Activated CD8-positive, alpha-beta T cell treated with anti-CD3 and anti-CD28 coated beads, Interleukin-2, amount 10 ng/mL, durations not matched to agents 7 days and 5 days (primary cell): ENCODE measurements at places on chromosomes 11 and 22.

- no peak for DNase-seq
Measured at GRCh38 chr11:102783016-102783415, 2.6 kb upstream of the MMP10 start.

DNA sequence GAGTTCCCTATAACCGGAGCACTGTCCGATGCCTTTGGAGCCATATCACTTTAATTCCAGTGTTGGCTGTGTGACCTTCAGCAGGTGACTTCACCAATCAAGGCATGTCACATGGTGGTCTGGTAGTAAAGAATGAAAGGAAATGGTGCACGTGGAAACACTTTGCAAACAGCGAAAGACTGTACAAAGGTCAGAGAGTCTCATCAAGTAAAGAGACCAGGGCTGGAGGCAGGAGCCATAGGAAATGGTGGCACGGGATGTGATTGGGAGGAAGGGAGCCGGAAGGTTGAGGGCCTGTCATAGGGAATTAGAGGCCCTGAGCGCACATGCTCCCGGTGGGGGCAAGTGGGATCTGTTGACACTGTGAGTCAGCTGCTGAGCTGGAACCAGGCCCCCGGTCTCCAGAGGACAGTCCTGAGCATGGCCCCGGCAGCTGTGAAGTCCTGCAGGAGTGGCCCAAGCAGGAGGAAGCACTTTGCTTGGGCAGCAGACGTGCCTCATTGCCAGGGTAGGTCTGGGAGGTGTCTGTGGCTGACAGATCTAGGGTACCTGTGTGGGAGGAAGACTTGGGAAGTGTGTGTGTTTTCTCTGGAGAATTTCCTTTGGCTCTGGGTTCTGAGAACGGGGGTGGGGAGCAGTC is 2.0 kb downstream of the DAGLA start:
- no peak for DNase-seq

DNA sequence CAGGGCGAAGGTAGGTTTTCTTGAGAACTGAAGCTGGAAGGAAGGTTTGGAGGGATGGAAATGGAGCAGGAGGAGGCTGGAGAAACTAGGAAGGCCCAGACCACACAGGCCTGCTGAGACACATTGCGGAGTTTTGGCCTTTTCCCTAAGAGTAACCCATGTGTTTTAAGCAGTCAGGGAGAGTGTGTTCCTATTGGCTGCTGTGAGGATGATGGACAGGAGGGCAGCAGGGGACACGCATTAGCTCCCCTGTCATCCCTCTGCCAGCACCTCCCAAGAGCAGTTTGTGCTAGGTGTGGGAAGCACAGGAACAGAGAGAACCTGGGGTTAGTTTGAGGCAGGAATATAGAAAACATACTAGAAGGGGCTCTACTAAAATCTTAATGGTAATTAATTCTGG is 842.1 kb downstream of the TBC1D22A start:
- DNase-seq: no peak

- peak; percentile 12 for DNase-seq
Measured at GRCh38 chr11:69339983-69340565, 46.1 kb downstream of the MYEOV start.

- no peak for DNase-seq
Measured at GRCh38 chr11:105740164-105740903, 130.5 kb downstream of the GRIA4 start.

DNA sequence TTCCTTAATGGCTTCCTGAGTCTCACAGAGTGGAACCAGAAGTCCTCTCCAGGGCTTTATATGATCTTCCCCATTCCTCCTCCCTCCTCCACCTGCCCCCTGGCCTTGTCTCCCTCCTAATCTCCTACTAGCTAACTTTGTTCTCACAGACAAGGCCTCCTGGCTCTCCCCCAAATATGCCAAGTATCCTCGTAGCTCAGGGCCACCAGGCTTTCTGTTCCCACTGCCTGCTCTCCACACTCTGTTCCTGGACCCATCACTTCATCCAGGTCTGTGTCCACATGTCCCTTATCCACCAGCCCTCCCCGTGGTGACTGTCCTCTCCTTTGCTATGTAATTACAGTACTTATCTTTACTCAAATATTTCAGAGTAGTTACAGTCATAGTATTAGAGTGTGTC is 23.2 kb upstream of the LMO1 start:
- DNase-seq: no peak

DNA sequence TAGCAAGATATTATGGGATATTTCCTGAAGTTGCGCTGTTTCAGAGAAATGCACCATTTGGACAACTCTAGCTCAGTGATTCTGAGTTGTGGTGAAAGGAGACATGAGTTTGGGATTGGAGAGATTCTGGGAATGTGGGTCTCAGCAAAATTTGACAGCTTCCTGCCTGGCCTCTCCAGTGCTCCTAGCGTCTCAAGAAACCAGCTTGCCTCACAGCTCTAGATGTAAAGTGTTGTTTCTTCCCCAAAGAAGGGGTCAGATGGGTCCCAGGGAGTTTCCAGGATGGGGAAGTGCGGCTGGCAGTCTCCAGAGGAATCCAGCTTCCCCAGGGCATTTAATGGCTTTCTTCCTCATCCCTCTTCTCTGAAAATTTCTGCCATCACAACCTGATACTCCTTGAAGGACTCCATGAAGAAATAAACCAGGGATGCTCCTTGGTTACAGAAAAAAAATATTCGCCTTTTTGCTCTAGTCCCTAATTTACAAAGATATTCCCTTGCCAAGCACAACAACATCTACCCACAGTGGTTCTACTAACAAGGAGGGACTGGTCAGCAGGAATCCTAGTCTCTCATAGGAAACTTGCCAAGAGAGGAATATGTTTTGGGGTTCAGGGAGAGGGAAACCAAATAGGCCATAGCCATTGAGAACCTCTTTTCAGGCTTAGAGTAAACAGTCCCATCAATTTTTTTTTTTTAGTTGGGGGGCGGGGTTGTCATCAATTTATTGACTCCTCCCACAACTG is 185.4 kb upstream of the E2F8 start:
- no peak for DNase-seq

DNA sequence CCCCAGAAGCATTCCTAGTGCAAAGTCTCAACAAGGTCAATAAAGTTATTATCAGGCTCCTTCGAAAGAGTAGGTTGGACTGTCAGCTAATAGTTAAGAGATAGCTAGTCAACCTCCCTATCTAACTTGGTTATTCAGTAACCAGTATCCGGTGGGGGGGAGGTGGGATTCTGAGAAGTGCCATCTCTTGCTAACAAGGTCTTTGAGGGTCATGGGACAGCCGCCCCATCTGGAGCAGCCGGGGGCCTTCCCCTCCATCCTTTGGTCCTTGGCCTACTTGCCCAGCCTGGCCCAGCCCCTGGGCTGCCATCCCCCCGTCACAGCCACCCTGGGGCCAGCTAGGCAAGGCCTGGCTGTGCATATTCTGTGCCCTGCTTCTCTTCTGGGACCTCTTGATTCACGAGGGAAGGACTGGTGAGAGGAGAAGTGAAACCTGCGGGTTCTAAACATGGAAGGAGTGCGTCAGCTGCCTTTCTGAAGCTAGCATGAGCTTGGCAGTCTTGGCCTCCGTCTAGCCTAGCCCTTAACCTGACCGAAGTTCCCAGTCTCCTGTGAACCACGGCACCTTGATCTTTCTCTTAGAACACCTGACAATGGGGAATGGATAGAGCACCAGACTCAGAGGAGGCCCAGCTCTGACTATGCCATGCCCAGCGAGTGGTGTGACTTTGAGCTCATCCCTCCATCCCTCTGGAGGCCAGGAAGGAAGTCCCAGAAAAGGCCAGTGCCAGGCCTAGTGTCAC is 9.3 kb downstream of the SLC37A2 start:
- no peak for DNase-seq

DNA sequence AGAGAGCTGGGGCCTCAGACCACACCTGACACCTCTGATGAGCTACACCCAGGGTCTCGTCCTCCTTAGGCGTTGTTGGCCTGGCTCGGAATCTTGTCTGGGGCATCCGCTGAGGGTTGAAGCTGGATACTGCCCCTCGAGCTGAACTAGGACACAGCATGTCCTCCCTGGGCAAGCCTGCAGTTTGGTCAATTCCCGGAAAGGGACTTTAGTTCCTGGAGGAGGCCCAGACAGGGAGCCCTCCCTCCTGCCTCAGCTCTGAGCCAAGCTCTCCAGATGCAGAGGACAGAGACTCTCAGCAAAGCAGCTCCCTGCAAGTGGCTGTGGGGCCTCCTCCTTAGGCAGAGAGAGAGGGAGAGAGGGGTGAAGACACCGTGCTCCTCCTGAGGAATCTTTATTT is 4.9 kb downstream of the APOL3 start:
- no peak for DNase-seq

- DNase-seq: no peak
Measured at GRCh38 chr22:42644422-42645340, 4.3 kb upstream of the ATP5MGL start.

DNA sequence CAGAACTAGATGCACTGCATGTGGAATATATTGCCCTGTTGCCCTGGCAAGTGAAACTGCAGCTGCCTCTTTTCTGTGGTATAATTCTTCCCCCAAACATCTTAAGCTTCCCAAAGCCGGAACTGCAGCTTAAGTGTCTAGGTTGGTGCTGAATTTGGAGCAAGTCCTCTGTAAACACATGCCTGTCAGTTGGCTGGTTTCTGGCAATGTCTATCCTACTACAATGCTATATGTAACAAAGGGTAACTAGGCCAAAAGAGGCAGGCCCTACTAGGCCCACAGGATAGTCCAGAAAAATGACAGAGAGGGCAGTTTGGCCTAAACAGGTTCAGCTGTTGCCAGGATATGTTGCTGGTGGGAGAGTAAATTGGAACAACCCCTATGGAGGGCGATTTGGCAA is 27.9 kb downstream of the ASCC2 start:
- DNase-seq: no peak

DNA sequence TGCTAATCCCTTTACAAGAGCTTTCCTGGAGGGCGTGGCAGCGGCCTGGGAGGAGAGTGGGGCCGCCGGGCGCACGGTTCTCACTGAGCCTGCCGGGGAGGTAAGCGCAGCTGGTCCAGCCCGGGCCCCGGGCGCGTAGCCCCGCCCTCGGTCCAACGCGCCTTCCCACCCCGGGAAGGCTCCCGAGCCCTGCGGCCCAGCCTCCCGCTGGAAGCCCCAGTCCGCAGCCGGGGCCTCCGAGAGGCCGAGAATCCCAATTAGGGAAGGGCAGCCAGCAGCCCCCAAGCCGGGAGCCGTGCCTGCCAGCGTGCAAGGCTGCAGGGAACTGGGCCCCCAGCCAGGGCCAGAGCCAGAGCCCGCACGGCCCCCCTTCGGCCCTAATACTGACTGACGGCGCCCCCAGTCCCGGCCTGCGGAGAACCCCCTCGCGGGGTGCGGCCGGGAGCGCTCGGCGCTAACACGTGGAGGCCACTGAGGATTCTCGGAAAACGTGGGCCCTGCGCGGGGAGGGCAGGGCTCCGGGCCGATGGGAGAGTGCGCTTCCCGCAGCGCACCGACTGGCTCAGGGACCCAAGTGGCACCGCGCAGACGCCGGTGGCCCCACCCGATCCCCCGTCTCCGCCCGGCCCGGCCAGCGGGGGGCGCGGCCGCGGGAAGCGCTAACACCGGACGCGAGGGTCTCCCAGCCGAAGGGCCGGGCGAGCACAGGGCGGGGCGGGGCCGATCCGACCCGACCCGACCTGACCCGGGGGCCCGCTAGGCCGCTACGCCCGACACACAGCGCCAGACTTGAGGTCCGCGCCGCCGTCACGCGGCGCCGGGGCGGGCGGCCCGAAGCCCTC is 5.7 kb downstream of the ZFTA start:
- DNase-seq: no peak

- DNase-seq: no peak
Measured at GRCh38 chr11:97683733-97684132, 1293.9 kb downstream of the JRKL start.

DNA sequence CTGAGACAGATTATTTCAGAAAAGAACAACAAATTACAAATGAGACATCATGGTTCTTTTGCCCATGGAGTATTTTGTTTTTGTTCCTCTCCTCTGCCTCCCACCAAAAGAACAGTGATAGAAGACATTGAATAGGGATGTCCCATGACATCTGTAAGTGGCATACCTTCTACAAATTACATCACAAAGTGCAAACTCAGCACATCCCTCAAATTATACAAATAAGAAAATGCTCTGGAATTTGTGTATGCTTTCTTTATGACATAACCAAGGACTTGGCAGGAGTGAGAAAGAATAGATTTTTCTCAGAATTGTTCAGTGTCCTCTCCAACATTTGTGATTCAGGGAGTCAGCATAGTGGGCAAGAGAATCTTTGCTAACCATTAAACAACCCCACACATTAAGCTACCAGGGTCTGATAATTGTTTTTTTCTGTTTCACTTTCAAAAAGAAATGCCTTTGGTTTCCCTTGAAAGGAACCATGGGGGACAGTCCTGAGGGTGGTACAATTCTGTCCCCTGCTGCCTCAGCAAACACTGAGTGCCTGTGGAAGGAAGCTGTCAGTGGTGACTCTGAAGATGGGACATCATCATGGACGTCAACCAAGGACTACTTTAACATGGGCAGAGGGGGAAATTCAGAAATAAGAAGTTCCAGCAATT is 430.3 kb downstream of the AASDHPPT start:
- DNase-seq: no peak

DNA sequence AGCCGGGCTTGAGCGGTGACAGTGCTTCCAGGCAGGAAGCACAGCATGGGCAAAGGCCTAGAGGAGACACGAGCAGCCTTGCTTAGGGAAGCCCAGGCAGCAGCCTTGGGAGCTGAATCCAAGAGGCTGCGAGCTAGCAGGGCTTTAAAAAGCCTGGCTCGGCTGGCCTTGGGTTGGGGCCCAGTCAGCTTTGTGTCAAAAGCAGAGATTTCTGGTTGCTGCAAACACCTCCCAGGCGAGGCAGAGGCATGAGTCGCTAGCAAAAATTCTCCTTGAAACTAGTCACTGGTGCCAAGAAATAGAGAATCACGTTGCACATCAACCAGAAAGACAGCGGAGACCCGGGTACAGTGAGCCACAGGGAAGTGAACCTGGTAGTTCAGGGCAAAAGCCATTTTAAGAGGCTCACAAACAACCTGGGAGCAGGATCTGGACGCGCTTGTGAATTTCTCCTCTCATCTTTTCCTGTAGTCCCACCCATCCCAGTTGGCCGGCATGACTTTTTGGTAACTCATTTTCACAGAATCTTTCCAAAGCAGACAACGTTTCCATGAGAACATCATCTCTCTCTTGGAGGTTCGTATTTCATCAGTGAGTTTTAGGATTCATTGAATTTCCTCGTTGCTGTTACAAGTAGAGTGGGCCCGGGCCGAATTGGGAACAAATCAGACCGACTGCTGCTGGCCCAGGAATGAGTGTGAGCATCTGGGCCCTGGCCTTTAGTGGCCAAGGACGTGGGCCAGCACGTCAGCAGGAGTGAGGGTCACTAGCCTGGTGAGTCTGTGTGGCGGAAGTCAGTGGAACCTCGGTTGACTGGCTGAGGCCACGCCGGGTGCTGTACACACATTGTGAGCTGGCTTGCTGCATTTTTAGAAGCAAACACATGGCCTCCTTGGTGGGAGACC is 16.4 kb upstream of the FGF4 start:
- no peak for DNase-seq

- DNase-seq: no peak
Measured at GRCh38 chr11:134441281-134441680, 29.2 kb upstream of the B3GAT1 start.

- no peak for DNase-seq
Measured at GRCh38 chr11:117874253-117874909, 2.1 kb downstream of the FXYD6 start.

GRCh38 chr11:128714123-128714522 is 20.3 kb downstream of the FLI1 start:
- DNase-seq: no peak
